Epithelial cell of proximal tubule (primary cell): ENCODE measurements at places on chromosomes 7 and 10.
A peak's percentile ranks its signal among the peaks of the same experiment; 100 is the strongest.

DNA sequence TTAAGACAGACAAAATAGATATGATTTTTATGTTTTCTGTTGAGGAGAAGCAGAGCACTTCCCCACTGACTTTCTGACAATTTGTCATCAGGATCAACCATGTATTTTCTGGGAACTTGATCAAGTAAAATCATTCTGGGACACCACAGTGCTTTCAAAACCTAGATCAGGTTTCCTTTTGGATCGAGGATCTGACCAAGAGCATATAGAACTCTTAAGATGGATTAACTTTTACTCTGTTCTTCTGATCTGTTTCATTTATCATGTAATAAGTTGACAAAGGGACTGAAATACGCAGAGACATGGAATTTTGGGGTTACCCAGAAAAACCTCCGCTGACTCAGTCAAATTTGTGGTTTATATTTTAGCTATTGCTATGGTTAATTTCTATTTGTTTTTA is 136.0 kb upstream of the WNT16 start:
- no peak for DNase-seq

- DNase-seq = no peak
These were observed 631.0 kb upstream of the ANKRD30A start for GRCh38 chr10:36494371-36494770.

- DNase-seq = peak; percentile 92
These were observed 175.9 kb downstream of the CCDC71L start for GRCh38 chr7:106485031-106485551.

DNA sequence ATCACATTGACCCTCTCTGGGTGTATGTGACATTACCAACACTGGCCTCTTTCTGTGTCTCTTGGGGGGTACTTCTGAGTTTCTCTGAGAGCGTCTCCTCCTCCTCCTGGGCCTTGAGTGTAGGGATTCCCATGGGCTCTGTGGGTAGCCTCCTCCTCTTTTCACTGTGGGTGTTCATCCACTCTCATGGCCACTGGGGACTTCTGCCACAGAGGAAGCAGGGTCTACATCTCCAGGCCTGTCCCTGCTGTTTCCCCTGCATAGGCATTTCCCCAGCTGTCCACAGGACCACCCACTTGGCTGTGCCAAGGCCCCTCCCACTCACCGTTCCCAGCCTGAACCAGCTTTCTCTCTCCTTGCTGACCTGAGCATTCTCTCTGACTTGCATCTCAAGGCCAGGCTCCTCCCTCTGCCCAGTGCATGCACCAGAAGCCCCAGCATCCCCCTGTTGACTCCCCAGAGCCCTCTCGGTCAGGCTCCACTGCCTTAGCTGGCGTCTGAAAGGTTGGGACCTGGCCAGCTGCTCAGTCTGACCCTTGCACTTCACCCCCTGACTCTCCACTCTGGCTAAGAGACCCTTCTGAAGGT is 487.6 kb downstream of the GLRX3 start:
- DNase-seq = no peak

- DNase-seq = no peak
These were observed 8.1 kb downstream of the ARHGAP12 start for GRCh38 chr10:31920538-31920937.

- no peak for DNase-seq
These were observed 36.1 kb downstream of the BMPER start for GRCh38 chr7:33941418-33941817.

- no peak for DNase-seq
These were observed 49.6 kb upstream of the TOMM7 start for GRCh38 chr7:22872096-22872807.

GRCh38 chr10:73083221-73083620 is 13.4 kb downstream of the P4HA1 start:
- no peak for DNase-seq

GRCh38 chr7:112122798-112123197 is 83.4 kb downstream of the DOCK4 start:
- DNase-seq = no peak
